ENCODE measurements at places on chromosomes 3 and 15.

- DNase-seq: no peak
These were observed 434.9 kb upstream of the THRB start for GRCh38 chr3:24929521-24929920.

DNA sequence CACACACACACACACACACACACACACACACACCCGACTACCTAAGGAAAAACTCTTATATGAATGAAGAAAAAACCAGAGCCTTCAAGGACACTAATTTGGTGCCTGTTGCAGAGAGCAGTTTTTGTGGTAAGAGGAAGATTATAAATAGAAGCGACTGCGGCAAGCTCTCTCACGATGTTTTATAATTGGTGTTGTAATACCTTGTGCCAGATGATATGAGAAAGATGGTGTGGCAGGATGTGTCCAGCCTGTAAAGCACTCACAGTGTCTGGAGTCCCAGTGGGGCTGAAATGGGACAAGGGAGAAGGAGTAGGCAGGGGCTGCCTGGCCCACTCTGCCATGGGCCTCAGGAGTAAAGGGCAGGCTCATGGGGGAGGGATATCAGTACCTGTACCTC, 839.9 kb downstream of the AGBL1 start:
- no peak for DNase-seq

GRCh38 chr3:142165194-142165593, 15.8 kb upstream of the TFDP2 start:
- DNase-seq: no peak

DNA sequence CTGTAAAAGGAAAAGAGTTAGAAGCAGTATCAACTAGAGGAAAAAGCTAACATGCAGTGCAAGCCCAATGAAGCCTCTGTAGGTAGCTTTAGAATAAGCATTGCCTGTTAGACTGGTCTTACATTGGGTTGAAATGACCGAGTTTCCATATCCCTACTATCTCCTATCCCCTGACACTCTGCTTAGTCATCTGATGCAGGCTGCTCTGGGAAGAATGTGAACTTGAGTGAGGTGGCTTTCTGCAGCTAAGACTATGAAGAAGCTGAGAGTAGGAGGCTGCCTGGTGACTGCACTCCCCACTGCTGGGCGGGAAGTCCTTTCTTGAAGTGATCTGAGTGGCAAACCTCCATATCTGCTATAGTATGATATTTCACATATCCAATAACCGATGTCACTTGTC, 64.7 kb downstream of the OXSM start:
- DNase-seq: no peak

DNA sequence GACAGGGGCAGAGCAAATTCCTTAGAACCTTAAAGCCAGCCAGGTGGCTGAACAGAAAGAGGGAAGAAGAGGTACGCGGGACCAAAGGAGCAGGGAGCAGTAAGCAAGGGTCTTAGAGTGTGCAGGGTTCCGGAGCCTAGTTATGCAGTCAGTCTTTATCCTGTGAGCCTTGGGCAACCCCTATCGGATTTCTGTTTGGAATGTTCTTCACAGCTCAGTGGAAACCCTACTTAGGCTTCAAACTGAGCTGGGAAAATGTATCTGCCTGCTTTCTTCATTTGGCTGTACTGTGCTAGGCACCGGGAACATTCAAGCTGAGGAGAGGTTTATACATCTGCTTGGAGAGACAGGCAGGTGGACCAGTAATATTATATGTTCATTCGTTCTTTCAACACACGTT, 37.1 kb downstream of the PSMD6 start:
- no peak for DNase-seq

DNA sequence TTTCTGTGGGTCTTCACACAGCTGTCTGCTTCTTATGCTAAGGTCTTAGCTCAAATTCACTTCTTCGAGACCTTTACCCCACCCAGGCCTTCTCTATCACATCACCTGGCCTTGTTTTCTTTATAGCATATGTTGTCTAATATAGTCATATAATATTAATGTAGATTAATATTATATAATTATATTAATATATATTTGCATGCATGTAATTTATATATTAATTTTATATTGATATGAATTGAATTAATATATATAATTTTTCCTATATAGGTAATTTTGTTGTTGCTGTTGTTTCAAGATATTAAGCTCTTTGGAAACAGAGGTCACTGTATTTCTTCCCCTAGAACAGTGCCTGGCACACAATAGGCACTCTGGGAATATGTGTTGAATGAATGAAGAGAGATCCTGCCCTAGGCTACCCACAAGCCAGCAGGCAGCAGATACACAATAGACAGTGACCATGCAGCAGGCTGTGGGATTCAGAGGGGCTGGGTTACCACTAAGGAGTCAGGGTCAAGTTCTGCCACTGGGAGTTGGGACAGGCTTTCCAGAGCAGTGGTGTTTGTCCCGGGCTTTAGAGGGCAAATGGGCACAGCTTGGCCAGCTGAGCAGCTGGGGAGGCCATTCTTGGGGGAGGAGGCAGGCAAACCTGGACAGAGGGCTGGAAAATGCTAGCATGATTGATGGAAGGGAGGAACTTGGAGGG, 126.3 kb downstream of the DNAJB8 start:
- DNase-seq: no peak

DNA sequence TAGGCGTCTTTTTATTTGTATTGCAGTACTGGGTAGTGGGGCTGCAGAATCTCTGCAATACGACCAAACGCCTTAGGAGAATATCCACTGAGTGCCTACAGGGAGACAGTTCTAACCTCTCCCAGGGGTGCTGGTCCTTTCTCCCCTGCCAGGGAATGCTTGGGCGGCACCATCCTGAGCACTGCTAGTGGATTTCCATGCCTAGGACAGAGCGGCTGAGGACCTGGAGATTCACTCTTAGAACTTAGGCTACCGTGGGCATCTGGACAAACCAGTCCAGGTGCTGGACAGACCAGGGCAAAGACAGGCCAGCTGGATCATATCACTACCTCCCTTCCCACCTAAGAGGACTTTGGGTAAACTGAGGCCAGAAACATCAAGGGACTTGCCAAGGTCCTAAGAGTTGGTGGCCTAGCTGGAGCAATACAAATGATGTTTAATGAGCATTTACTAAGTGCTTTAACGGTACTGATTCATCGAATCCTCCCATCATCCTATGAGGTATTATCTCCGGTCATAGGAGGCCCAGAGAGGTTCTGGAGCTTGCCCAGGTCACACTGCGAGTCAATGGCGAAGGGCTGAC, 902 bp downstream of the TMEM44 start:
- no peak for DNase-seq

GRCh38 chr15:63368503-63368902, 13.1 kb downstream of the CA12 start:
- no peak for DNase-seq

DNA sequence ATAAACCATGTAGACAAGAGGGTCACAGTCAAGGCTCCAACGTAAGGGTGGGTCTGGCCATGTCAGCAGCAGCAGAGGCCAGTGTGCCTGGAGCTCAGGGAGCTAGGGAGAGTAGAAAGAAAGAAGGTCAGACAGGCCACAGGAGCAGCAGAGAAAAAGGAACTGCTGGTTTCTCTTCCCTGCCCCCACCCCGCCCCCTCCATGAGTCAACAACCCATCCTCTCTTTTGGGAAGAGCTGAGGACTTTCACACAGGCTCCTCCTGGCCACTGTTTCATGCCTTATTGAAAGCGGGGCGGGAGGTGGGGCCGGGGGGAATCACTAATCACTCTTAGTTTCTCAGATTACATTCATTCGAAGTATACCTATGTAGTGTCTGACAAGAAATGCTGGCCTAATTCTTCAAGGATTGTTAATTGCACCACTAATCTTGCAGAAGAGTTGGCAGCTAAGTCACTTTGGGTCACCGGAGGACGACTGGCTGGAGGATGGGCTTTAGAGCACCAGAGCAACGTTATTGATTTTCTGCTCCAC, 9.1 kb upstream of the SCG3 start:
- no peak for DNase-seq

DNA sequence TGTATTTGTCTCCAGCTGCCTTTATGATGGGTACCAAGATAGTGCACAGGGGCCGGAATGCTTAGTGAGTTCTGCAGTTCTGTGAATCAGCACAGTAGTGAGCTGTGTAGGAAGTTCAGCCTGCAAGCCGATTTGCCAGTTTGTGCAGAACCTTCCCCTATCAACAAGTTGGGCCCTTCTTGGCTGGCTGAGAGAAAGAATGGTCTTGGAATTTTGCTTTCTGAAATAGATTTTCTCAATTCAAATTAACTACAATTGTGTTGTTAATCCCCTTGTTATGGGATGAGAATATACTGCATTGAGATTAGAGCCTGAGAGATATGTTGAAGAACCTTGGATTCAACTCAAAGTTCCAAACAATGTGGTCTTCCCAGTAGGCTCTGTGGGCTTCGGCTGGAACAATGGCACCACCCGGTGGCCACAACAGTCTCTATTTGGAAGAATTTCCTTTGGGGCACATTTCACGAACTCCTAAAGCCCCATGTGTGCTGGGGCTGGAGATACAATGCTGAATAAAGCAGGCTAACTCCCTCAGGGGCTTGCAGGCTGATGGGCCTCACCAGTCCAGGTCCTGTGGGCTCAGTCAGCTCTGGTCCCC, 59.1 kb downstream of the TRIM42 start:
- DNase-seq: no peak

DNA sequence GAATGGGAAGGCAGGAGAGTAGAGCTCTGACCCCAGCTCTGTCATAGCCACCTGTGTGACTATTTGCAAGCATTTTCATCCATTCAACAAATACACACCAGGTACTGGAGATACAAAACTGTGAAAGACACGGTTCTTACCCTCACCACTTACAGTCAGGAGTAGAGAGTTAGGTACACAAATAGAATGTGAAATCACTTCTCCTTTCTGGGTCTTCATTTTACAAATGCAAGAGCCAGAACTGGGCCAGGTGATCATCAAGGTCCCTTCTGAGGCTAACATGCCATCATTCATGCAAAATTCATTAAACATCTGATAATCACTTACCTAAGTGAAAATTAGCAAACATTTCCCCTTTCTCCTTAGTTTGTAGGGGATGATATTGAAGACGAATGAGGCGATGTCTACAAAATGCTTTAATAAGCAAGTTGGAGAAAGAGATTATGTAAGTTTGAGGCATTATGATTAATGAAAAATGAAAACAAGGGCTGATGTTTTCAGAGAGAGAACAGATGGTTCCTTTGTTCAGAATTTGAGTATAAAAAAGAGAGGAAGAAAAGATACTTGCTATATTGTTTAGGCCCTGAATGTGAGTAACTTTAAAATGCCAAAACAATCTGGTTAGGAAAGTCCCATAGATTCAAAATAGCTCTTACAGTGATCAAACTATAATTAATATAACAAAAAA, 88.6 kb downstream of the LPP start:
- no peak for DNase-seq

DNA sequence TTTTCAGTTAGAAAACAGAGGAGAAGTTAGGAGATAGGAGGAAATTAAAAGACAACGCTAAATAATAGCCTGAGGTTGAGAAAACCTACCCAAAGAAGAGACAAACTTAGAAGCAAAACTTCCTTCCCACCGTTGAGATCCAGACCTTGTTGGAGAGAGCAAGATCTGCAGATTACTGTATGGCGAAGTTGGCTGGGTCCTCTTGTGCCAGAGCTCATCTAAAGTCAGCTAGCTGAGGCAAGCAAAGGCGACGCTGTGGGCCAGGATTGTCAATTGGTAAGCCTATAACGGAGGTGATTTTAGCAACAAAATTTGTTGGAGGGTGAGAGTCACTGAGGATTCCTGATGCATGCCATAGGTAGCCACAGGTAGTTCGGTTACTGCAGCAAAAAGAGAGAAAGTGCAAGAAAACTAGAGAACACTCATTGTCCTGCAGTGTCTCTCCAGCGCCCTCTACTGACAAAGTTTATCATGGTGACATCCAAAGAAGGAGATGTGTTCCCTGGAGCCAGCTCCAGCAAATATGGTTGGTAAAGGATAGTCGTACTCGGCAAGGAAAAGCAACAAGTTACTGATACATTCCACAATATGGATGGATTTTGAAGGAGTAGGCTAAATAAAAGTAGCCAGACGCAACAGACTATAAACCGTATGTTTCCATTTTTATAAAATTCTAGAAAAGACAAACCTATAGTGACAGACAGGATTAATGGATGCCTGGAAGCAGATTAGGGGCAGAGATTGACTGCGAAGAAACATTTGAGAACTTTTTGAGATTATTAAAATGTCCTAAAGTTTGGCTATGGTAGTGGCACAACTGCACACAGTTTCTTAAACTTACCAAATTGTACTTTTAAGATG, 9.8 kb upstream of the OR5K4 start:
- DNase-seq: no peak

DNA sequence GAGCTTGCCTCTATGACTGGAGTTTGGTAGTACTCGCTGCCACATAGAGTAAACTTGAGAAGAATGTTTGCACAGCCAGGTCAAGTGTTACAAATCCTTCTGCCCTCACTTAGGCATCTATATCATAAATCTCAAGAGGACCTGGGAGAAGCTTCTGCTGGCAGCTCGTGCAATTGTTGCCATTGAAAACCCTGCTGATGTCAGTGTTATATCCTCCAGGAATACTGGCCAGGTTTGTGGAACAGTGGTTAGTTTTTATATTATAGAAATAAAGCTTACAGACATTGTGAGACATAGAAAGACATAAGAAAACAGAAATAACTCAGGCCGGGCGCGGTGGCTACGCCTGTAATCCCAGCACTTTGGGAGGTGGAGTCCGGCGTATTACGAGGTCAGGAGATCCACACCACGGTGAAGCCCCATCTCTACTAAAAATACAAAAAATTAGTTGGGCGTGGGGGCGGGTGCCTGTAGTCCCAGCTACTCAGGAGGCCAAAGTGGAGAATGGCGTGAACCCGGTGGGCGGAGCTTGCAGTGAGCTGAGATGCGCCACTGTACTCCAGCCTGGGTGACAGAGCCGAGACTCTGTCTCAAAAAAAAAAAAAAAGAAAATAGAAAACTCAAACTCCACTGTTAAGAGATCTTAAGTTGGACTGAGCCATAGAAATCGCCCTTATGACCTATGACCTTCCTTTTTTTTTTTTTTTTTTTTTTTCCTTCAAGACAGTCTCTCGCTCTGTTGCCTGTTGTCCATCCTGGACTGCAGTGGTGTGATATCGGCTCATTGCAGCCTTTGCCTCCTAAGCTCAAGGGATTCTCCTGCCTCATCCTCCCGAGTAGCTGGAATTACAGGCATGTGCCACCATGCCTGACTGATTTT, 2.2 kb downstream of the RPSA start:
- no peak for DNase-seq

- DNase-seq: no peak
These were observed 69.9 kb upstream of the DLG1 start for GRCh38 chr3:197368330-197368729.

DNA sequence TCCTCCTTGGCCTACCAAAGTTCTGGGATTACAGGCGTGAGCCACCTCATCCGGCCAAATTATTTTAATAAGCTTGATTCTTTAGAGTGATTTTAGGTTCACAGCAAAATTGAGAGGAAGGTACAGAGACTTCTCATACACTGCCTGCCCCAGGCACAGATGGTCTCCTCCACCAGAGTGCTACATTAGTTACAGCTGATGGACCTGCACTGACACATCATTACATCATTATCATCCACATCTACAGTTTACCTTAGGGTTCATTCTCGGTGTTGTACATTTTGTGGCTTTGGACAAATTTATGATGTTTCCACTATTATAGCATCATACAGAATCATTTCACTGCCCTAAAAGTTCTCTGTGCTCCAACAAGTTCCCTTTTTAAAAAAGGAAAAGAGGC, 4.4 kb upstream of the VPS8 start:
- no peak for DNase-seq
